ENCODE measurements at places on chromosomes 16 and 17.

DNA sequence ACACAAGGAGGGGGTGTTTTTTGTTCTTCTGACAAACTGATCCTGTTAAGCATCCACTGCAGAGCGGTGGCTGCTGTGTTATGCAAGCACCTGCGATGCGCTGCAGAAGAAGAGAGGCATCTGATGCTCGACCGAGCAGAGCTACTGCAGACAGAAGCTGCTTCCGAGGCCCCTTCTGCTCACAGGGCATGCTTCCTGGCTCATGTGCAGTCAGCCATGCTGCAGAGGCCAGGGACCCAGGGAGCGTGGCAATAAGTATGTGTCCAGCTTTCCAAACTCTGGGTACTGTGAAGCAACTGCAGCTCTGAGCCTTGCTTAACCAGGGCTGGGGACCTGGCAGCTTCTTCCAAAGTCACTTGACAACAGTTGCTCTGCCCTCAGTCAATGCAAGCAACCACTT is 448.6 kb upstream of the RBFOX1 start:
- DNase-seq, result no peak

GRCh38 chr17:58808609-58809563 is 53.2 kb downstream of the PPM1E start:
- no peak for DNase-seq

DNA sequence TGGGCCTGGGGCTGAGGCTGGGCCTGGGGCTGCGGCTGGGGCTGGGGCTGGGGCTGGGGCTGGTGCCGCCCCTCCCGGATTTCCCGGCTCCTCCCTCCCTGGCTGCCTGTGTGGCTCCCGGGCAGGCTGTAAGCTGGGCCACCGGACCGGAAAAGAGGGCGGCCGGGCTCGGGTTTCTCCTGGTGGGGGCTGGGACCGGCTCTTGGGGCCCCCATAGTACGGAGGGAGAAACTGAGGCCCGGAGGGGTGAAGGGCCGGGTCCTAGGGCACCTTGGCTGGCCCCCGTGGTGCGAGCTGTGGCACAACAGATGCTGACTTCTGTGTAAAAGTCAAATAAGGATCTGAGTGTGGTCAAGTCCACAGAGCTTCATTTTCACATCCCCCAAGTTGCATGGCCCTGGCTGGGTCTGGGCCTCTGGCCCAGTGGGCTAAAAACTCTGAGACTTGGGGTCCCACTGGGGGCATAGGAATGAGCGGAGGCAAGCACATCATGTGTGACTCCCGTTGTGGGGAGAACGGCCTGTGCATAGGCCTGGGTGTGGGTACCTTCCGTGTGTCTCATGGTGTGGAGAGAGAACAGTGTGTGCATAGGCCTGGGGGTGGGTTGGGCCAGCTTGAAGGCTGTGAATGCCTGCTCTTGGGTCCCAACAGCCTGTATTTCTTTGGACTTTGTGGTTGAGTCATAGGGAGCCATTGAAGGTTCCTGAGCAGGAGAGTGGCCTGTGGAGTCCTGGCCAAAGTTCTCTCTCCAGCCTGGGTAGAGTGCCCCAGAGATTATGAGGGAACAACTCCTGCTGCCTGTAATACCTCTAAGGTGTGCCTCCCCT is 123.9 kb upstream of the CIBAR2 start:
- no peak for DNase-seq

DNA sequence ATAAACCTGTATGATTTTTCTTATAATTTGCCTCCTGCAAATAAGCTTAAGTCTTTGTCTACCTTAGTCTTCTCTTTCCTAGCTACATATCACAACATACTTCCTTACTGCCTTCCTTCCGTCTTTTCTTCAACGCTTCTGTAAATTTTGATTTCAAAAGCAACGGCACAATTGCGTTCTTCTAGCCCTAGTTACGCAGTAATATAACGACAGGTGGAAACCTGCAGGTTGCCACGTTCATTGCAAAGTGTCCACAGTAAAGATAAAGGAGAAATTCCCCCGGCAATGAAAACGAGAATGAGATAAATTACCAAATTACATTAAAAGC is 546 bp upstream of the PSMD7 start:
- no peak for DNase-seq

- no peak for DNase-seq
Observed at GRCh38 chr17:72142614-72143013, 21.8 kb downstream of the SOX9 start.

- DNase-seq, result no peak
Observed at GRCh38 chr17:81957691-81958432, 3.1 kb downstream of the NOTUM start.

DNA sequence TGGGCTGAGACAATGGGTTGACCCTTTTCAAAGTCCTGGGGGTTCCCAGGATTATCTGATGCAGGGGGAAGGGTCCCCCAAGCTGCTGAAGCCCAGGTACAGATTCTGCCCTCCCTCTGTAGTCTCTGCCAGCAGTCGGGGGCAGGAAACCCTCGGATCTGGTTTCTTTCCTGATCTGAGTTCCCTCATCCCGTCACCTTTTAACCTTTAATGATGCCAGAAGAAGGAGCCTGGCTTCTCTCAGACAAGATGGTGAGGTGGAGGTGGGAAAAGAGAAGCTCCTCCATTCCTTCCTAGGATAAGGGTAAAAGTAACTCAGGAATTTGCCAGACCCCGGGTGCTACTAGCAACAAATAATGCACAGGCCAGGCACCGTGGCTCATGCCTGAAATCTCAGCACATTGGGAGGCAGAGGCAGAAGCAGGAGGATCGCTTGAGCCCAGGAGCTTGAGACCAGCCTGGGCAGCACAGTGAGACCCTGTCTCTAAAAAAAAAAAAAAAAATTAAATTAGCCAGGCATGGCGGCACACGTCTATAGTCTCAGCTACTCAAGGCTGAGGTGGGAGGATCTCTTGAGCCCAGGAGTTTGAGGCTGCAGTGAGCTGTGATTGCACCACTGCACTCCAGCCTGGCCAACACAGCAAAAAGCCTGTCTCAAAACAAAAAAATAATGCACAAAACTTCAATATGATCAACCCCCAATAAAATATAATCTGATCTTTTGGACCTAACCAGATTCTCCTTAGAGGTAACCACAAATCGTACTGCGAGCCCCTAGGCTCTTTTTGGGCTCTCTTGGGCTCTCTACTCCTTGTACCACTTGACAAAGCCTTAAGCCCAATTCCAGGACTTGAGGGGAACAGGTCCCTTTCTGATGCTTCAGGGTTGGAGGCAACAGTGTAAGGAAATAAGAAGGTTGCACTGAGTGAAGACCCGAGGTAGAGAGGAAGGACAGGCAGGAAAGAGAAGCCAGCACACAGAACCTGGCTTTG is 5.7 kb downstream of the CDC42EP4 start:
- DNase-seq, result no peak

- DNase-seq, result no peak
Observed at GRCh38 chr16:80040814-80041213, 440.3 kb upstream of the MAF start.

DNA sequence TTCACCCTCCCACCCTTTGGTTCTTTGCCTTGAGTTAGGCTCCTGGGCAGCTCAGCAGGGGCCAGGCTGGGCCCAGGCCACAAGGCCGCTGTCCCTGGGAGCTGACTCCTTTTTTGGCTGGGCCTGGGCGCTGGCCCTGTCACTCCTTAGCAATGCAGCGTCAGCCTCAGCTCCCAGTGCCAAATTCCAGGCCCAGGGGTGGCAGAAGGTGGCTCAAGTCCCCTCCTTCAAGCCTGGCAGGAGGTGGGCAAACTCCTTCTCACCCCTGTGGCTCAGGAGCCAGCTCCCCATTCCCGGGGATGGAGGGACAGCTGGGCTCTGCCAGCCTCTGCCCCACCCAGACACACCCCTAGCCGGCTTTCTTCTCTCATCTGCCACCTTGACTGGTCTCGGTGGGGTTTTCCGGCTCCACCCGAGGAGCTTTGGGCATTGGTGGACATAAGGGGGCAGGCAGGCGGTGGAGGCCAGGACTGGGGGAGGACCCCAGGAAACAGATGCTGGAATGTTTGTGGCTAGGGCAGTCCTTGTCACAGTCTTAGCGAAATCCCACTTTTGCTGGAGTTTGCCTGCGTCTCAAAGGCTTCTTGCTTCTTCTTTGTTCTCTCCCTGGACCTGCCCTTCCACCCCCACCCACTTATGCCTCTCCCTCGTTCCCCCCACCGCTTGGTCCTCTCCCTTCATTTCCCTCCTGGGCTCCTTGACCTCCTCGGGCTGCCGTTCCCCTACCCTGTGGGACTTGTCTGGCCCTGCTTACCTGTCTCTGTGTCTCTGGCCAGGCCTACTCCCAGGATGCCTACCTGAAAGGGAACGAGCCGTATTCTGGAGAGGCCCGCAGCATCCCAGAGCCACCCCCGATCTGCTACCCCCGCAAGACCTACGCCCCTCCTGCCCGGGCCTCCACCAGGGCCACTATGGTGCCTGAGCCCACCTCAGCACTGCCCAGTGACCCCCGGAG is 37.4 kb downstream of the ARHGAP23 start:
- DNase-seq, result no peak

GRCh38 chr17:60602871-60603270 is 2.9 kb downstream of the PPM1D start:
- DNase-seq, result no peak

- DNase-seq, result no peak
Observed at GRCh38 chr17:335691-336090, 16.9 kb downstream of the RPH3AL start.

GRCh38 chr16:17296431-17296830 is 174.3 kb downstream of the XYLT1 start:
- no peak for DNase-seq

DNA sequence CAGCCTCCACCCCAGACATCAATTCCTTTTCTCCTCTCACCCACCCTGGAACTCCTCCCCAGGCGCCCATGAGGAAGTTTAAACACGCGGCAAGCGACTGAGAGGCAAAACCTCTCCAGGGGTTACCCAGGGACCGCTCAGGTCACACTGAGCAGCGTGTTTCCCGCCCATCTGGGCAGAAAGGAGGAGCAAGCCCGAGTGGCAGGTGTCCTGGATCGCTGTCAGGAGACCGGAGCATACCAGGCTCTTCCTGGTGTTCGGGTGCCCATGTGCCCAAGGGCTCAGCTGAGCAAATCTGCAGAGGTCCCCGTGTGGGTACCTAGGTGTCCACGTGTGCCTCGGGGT is 491 bp downstream of the SLC25A19 start:
- no peak for DNase-seq

GRCh38 chr17:42803074-42803883 is 4.6 kb downstream of the CNTD1 start:
- DNase-seq, result no peak

- DNase-seq, result no peak
Observed at GRCh38 chr17:35906926-35907637, 23.5 kb downstream of the RDM1 start.

DNA sequence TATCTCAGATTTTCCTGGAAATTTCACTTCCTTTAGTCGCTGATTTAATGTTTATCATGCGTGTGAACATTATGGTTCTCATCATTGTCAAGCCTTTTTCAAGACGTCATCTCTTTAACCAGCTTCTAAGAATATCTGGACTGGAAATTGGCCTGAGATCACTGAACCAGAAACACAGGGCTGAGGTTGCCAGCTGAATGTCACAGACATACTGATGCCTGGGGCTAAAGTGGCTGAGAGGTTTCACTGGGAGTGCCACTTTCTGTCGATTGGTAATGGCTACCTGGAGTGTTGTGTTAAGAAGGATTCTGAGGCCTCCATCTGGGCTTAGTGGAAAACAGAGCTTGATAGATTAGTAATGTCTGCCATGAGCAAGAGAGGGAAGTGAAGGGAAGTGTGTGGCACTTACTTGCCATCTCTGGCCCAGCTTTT is 54.2 kb downstream of the CRISPLD2 start:
- DNase-seq, result no peak

- DNase-seq, result no peak
Observed at GRCh38 chr17:7705269-7706255, 560 bp downstream of the EFNB3 start.

- no peak for DNase-seq
Observed at GRCh38 chr16:12925026-12925800, 23.8 kb downstream of the SHISA9 start.

DNA sequence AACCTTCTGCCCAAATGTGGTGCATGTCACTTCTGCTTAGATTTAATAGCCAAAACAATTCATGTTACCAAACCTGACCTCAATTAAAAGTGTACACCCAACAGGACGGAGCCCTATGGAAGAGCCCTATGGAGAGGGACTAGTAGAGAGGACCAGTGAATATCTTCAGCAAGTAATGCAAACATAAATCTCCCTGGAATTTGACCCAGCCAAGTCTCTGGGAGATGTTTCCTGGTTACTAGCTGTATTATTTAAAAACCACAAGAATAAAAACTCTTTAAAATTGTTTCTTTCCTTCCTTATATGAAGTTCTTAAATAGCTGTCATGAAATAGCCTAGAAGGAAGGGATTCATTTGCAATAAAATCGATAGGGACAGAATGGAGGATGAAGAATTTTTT is 255.8 kb downstream of the CDH11 start:
- DNase-seq, result no peak

- DNase-seq, result no peak
Observed at GRCh38 chr17:33086041-33086440, 94.4 kb downstream of the SPACA3 start.

DNA sequence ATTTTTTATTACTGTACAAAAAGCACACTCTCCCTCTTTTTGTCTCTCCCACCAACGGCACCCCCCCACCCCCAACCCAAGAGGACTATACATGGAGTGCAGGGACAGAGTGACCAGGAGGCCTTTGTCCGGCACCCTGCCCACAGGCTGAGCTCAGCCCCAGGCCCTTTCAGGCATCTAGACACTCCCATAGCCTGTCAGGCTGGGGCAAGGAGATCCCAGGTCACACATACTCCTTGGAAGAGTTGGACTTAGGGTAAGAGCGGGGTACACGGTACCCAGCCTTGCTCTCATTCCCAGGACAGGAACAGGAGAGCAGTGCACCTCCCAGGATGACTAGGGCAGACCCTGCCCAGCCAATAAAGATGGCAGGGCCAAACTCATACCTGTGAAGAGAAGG is 2.1 kb downstream of the CLDN7 start:
- DNase-seq, result no peak

GRCh38 chr16:17387256-17387655 is 83.5 kb downstream of the XYLT1 start:
- no peak for DNase-seq

DNA sequence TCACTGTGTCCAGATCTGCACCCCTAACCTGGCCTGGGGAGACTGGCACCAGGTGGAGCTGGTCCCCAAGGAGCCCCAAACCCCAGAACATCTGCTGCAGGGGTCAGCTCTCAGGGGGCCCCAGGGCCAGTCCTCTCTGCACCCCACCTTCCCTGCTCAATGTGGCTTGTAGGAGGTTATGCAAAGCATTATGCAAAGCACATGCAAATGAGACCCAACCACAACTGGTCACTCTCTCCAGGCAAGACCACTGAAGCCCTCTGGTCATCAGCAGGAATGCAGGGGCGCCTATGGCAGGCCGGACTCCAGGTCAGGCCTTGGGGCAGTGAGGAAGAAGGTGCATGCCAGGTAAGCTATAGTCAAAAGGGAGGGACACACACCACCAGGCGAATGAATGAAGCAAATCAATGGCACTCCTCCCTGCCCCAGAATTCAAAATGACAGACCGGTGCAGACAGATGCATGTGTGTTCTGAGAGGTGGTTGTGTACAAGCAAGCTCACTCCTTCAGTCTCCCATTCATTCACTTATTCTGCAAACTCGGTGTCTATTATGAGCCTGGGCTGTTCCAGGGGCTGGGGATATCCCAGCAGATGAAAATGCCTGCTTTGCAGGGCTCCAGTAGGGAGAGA is 48.0 kb downstream of the TMEM235 start:
- no peak for DNase-seq

GRCh38 chr17:36728030-36728991 is 126.9 kb downstream of the MRM1 start:
- no peak for DNase-seq

All from NCI-H1048 (cell line).